MG63 (cell line): ENCODE measurements at places on chromosomes 7 and 10.

DNA sequence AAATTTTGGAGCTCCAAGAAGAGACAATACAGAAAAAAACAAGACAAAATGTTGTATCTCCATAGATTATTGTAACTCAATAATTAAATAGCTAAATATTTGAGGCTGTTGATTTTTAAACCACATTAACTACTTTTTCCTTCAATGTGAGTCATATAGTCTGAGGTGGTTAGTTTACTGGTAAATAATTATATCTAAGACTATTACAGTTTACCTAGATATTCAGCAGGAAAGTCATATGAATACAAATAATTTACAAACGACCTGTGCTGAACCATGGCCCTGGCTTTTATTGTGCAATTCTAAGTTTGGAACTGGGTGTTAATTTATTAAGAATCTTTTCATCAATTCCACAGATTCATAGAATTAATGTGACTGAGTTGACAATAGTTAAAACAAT is 22.2 kb downstream of the CREB5 start:
- no peak for DNase-seq

- no peak for DNase-seq
Observed at GRCh38 chr10:6958254-6958653, 378.2 kb upstream of the PRKCQ start.

GRCh38 chr10:58052772-58053171 is 214.9 kb downstream of the IPMK start:
- no peak for DNase-seq

GRCh38 chr10:114662646-114663217 is 4.7 kb upstream of the ABLIM1 start:
- DNase-seq, result no peak

- DNase-seq, result no peak
Observed at GRCh38 chr10:24432478-24433416, 223.8 kb downstream of the KIAA1217 start.

- no peak for DNase-seq
Observed at GRCh38 chr7:95589031-95589430, 7.3 kb downstream of the PDK4 start.

GRCh38 chr10:14625765-14626525 is 148.8 kb downstream of the FAM107B start:
- DNase-seq, result no peak

DNA sequence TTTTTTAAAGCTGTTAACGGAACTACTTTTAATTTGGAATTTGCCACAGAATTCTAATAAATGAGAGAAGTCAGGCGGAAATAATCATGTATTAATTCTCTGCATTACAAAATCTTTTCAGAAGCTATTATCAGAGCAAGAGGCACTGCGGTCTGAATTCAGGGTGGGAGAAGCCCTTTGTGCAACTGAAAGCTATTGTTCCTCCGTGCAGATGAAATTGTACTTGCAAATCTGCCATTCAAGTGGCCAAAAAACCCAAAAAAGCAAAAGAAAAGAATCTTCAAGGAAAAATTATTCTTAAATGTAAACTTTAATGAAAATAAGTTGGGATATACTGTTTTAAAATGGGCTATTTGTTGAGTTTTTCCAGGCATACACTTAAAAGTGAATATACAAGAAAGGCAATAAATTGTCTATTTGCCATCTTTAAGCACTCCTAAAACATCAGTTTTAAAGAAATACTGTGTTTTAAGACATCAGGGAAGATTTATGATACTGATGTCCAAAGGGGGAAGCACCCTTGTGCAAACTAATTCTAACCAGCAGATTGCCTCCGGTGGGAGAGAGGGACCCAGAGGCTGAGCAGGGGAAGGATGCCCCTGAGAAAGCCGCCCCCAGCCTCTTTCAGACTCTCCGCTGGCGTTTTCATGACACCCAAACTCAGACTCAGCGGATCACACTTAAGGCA is 351.2 kb downstream of the DNAJB6 start:
- no peak for DNase-seq

- DNase-seq, result no peak
Observed at GRCh38 chr10:6493521-6494441, 86.3 kb downstream of the PRKCQ start.

GRCh38 chr10:109504401-109504800 is 418.9 kb downstream of the XPNPEP1 start:
- peak; percentile 13 for DNase-seq

- DNase-seq, result no peak
Observed at GRCh38 chr7:11175887-11176286, 202.2 kb downstream of the PHF14 start.

DNA sequence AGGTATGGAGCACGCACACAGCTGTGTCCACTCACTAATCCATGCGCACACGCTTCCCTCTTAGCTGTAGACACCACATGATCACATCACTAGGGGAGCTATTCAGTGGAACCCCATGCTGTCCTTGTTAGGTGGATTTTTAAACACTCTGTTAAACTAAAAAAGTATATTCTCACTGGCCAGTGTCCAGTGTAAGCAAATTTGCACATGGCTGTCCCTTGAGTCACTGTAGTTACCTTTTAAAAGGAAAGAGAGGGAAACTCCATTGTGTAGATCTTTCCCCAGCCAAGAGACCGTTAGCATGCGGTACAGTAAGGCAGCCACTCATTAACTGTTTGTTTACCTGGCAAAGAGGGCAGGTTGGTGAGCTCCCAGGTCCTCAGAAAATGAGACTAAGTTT is 81.6 kb upstream of the INSYN2A start:
- no peak for DNase-seq

DNA sequence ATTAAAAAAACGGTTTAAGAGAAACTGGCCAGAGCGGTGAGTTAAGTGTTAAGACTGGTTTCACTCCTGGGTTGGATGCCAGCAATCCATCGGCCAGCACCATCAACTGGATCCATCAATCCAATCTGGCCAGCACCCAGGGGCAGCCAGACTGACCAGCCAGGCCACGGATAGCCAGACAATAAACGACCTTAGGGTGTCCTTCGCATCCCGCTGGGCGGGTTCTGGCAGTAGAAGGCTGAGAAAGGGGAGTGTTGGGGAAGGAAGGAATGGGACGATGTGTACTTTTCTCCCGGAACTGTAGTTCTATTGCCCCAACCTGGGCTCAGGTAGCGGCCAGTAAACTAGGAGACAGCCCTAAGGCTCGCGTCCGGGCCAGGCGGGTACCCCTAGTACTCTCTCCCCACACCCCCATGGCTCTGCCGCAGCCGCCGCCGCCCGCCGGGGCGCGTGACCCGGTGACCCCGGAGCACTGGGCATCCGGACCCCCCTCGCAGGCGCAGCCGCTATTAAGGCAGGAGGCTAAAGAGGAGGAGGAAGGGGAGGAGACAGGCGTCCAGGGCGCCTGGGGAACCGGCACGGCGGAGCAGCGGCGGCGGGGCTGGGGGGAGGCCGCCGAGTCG is at the start of gene CASD1:
Gene CASD1, plus strand, starts transcription at position 546 of the 623 bp plus-strand sequence. CDS start 276 bp downstream, outside the sequence.
- peak; percentile 57 for DNase-seq

GRCh38 chr10:46558122-46558391 is 1.6 kb upstream of the GPRIN2 start:
- DNase-seq, result no peak

GRCh38 chr7:152968514-152968913 is 209.0 kb downstream of the ACTR3B start:
- no peak for DNase-seq

DNA sequence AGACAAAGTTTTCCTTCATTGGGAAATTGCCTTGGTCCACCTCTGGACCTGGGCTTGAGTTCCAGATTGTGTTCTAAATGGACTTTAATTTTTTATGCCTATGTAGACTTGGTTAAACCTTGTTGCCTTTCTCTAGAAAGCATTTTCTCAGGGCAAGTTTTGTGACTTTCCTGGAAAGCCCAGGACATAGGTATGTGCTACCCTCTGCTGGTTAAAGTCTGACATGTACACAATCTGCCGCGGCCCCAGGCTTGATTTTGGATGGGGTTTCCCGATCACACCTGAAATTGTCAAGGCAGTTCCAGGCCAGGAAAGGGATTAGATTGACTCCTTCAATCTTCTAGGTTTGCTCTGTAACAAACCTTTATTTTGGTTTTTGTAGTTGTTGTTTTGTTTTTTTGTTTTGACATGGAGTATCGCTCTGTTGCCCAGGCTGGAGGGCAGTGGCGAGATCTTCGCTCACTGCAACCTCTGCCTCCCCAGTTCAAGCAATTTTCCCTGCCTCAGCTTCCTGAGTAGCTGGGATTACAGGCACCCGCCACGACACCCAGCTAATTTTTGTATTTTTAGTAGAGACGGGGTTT is 14.1 kb upstream of the AKR1B10 start:
- DNase-seq, result peak; percentile 5

DNA sequence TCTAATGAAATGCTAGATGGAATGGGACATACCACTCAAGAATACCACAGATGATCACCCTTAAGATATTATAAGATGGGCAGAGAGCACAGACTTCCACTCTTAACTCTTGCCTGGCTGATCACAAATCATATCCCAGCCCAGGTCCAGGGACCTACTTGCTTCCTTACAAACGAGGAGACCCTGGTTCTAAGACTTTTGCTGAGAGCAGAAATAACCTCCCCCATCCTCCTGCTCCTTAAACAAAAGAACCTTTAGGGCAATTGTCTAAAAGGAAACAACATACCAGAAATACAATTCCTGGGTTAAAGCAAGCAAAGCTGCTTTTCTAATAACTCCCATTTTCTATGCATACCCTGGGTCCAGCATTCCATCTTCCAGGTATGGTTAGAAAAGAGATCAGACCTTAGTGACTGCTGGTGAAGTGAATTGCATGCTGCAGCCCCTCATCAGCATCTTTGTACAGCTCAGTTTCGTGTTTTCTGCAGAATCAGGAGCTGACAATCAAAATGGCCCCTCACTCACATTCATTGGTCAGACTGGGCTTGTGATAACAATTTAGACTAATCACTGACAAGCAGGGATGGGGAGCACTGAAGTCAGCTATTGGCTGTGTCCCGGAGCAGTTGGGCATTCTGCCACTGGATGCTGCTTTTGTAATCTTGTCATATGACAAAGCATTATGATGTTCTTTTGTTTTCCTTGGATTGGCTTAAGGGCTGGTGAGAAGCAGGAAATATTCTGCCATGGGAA is 14.6 kb downstream of the IFIT3 start:
- peak; percentile 77 for DNase-seq

- no peak for DNase-seq
Observed at GRCh38 chr7:140209866-140210609, 33.3 kb upstream of the KDM7A start.

DNA sequence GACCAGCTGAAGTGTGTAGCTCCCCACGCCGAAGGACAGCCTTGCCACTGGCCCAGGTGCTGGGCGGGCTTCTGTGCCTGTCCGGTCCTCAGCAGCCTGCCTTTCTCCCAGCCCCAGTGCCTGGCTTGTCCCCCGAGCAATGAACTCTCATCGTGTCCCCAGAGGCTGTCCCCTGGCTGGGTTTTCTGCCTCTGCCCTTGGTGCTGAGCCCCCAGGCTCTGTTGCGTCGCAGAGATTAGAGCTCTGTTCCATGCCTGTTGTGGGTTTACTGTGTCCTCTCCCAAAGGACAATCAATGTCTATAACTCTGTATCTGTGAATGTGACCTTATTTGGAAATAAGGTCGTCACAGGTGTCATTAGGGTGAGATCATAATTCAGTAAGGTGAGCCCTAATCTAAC is 226.1 kb upstream of the SHH start:
- DNase-seq, result no peak

DNA sequence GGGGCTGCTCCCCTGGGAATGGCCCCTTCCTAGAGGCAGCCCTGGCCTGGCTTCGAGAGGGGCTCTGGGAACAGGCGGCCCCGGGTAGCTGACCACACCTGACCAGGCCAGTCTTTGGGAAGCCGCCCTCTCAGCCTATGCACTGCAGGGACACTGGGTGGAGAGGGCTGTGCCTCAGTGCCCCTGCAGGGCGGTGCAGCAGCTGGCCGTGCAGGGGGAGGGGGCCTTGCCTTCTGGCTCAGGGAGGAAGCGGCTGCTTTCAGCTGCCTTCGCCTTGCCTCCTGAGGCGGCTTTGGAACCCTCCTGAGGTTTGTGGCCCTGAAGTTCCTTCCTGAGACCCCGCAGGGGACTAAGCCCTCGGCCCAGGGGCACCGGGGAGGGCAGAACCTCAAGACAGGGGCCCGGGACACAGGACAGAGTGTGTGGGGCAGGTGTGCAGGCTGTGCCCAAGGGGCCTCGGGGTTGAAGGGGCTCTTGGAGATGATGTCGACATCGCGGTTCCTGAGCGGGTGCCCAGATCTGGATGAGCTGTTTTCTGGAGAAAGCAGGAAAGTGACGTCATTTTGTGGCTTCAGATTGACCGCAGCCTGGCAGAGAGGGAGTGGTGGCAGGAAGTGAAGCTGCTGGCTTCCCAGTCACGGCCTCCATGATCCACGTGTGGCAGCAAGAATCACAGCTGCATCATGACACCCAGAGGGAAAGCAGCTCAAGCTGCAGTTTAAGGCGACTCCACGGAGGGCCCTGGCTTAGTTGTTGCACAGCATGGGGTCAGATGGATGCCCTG is 17.7 kb downstream of the ADAM8 start:
- peak; percentile 98 for DNase-seq

DNA sequence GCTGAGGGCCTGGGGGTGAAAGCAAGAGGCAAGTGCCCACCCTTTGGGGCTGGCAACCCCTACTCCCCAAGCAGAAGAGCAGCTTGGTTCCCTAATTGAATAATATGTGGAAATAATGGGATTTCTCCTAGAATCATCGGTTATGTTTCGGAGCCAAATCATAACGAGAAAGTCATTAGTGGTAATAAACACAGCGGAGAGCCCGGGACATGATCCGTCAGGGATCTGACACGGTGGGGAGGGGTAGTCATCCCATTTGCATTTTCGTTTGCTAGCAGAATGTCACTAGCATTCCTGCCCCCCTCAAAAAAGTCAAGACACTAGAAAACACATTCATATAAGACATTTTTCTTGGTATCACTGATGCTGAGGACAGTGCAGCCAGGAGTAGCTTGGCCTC is 140.4 kb downstream of the CDH23 start:
- no peak for DNase-seq

GRCh38 chr7:90530263-90530662 is 60.8 kb downstream of the PTTG1IP2 start:
- no peak for DNase-seq

DNA sequence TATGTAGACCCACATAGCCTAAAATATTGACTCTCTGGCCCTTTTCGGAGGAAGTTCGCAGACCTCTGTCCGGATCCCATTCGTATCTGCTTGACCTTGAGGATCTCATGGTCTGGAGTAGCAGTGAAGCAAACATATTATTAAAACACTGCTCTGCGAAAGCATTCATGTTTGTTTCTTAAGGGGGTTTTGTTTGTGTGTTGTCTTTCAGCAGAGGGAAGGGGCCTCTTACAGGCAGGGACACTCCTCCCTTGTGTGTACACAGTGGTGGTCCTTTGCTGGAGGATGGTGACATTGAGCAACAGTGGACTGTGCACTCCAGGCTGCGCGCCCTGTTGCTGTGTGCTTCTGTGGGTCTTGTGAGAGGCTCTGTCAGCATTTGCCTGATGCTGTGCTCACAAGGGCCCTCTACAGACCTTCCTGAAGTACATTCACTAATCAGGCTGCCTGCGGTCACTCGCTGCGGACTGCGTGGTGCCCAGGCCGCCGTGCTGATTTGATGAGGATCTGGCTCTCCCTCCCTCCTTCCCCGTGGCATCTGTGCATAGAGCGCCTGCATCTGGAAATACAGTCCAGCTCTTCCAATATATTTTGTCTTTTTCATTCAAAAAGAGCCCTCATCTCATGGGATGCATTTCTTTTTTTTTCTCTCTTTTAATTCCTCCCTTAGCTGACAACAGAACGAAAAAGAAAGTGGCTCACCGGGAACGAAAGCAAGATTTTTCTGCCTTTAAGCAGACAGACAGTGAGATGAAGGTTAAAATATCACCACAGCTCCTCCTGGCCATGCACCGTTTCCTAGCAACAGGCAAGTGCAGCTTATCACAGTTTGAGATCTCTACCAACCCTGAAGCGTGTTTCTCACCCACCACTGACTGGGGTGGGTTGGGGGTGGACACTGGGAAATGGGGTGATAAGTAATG is 135.8 kb downstream of the CNNM2 start:
- peak; percentile 26 for DNase-seq
